Inflammatory macrophage treated with lipopolysaccharide for 4 hours (primary cell): ENCODE measurements at places on chromosomes 3 and 15.

DNA sequence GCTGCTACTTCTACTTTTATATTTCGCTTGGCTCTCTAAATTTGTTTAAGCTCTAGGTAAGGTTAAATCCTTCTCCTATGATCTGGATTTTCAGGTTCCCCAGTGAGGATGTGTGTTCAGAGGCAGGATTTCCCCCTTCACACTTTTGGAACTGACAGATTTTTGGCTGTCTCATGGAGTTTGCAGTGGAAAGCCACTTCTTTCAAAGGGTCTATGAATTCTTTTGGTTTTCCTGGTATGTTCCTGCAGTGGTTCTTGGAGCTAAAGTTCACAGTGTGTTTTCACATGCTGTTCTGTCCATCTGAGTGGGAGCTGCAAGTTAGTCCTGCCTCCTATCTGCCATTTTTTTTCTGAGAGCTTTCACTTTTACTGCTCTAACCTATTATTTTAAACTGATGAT, 21.6 kb upstream of the TIGIT start:
- DNase-seq = no peak

- no peak for DNase-seq
Observed at GRCh38 chr3:63046580-63046979, 171.4 kb upstream of the CADPS start.

DNA sequence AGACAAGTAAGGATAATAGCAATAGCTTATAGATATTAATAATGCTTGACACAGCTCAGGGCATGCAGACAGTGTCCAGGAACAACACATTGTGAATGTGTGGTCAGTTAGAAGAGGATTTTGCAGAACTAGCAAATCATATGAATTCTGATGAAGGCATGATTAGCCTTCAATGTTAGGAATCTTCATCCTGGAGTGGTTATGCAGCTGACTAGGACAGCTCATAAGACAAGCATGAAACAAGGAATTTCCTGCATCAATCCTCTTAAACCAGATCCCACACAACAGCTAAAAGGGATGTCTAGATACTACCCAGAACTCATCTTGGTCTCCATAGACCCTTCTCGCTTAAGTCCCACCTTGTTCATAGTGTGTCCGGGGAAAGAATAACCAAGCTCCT, 499.0 kb upstream of the ATP11B start:
- no peak for DNase-seq

- DNase-seq = no peak
Observed at GRCh38 chr15:100508641-100509300, 20.0 kb downstream of the CERS3 start.

DNA sequence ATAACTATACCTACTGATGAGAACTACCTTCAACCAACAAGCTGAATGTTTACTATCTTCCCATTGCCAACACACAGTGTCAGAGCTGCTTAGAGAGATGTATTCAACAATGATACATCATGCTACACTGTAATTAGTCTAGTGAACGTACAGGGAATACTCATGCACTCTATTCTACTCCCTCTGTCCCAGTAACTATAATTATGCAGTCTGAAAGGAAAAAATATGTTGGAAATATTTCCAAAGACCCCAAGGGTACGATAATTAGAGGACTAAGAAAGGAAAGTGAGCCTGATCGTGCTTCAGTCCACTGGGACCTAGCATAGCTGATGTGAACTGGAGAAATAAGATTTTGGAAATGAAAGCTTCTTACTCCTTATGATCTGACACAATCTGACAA, 36.9 kb upstream of the FSIP1 start:
- DNase-seq = no peak

DNA sequence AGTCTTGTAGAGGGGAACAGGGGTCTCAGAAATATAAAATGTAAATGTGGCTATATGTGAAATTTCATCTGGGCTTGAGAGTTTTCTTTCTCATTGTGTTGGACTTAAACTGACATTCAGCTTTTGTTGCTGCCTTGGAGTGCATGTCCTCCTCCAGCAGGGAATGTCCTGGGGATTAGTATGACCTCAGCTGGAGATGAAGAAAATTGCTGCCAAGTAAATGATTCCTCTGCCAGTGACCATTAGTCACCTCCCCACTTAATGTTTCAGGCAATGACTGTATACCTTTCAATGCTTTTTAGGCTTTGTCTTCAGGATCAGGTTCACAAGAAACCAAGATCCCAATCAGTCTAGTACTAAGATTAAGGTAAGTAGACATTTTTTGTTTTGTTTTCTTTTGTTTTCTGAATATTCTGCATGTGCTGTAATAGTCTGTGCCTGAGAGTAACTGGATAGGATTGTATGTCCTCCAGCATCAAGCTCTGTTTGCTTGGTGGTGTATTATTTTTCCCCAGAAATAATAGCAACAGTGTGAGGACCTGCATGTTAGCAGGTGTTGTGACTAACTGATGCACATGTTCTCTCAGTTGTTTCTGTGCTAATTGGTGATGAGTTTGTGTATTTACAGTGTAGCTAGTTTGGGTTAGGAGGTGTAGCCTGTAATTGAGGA, 18.1 kb upstream of the SLC22A13 start:
- DNase-seq = peak; percentile 17

GRCh38 chr3:52843108-52843865, 8.5 kb upstream of the MUSTN1 start:
- peak; percentile 78 for DNase-seq

GRCh38 chr3:131349946-131350347, 31.6 kb upstream of the NUDT16 start:
- DNase-seq = no peak

- no peak for DNase-seq
Observed at GRCh38 chr3:46612324-46612723, at the start of gene FAM240A. TSS of gene FAM240A (plus strand) at chr3:46612525. CDS start at chr3:46612684, 159 bp downstream.
